Right ventricle myocardium inferior (tissue), 1 donor: ENCODE measurements at places on chromosomes 16 and 17.

- no peak for DNase-seq
Measured at GRCh38 chr17:15909481-15909991, 35.4 kb upstream of the ADORA2B start.

DNA sequence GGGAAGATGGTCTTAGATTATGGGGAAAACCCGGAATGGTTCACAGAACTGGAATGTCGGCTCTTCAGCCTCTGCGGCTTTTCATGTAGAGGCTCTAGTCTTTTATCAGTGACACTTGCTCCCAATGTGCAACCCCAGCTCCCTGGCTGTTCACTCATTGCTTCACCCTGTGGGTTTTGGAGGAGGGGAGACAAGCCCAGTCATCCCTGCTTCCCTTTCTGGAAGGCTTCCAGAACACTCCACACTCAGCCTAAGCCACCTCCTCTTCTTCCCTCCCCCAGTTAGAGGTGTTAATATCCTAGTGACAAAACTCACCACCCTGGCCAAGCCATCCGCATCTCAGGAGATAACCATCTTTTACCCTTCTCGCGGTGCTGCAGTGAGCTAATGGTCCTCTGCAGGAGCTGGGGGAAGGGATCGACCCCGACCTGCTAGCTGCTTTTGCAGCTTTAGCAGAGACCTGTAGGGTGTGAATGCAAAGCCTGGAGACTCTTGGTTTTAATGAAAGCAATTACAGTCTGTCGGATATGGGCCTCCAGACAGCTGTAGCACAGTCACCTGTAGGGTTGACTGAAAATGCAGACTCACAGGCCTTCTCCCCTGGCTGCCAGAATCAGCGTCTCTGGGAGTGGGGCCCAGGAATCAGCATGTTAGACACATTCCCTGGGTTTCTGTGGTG lies 24.3 kb upstream of the LASP1NB start:
- no peak for DNase-seq

DNA sequence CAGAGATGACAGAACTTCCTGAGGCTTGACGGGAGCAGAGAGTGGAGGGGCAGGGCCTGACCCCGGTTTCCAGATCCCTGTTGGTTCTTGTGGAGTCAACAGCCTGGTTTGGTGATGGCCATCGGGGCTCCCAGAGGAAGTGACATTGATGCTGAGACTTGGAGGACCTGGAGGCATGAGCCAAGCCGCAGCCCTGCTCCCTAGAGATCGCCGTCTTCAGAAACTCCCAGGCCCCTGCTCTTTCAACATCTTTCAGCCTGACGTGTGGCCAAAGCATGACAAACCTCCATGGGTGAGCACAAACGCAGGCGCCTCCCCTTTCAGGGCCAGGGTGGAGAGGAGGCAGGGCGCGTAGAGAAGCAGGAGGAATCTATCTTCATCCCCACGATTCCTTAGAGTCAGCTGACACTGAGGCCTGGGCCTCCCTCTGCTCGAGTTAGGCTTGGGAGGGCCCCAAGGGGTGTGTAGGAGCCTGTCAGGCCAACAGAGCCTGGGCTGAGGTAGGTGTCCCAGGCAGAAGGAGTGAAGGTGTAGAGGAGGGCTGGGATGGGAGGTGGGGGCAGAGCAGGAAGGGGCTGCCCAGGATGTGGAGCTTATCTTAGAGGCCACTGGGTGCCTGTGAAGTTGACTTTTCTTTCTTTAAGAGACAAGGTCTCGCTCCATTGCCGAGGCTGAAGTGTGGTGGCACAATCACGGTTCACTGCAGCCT lies 56.1 kb upstream of the MED9 start:
- DNase-seq: peak; percentile 92

- DNase-seq: peak; percentile 6
Measured at GRCh38 chr17:74539281-74539820, 6.6 kb downstream of the CD300C start.

DNA sequence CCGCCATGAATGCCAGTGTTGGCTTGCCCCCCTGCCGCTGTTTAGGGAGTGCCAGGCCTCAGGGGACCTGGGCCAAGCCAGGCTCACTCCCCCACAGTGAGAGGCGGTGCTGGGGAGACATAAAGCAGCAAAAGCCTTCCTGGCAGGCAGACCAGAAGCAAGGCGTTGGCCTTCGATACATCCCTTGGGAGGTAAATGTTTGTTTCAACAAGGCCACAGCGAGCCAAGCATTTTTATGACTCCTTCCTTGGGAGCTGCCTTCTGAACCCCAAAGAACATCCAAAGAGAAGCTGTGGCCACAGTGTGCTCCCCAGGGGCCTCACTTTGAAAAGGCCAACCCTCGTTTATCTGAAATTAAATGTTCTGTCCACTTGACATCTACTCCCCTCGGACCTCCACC lies 119.7 kb upstream of the CIBAR2 start:
- no peak for DNase-seq

DNA sequence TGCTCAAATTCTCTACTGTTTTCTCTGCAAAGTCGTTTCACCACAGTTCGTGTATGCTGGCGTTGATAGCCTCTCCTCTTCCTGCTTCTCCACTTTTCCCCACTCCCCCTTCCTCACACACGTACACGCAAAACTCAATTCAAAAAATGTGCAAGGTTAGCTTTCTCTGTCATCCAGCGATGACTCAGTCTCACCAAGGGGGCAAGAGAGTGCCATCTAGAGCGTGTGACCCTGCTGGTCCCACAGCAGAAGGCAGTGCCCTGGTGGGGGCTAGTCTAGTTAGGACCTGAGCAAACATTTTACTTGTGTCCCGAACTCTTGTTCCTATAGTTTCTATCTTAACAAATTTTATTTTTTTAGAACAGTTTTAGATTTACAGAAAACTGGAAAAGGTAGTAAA lies 121.2 kb upstream of the CHMP6 start:
- peak; percentile 7 for DNase-seq

GRCh38 chr17:75472119-75472518 lies 15.7 kb downstream of the TMEM94 start:
- DNase-seq: no peak

DNA sequence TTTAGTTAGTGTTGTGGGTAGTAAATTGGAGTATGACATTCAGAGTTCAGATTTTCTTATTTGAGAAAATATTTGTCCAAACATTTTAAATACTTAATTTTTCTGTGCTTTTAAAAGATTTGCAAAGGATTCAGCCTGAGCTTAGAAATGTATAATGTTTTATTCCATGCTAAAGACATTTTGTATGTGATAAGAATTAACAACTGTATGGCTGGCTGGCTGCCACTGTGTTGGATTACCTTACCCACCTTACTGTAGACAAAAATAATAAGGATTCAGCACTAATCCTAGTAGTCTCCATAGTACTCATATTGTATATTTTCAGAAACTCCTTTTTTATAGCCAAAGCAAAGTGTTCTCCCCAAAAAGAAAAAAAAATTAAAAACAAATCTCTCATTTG lies 74.8 kb downstream of the TANC2 start:
- DNase-seq: no peak

DNA sequence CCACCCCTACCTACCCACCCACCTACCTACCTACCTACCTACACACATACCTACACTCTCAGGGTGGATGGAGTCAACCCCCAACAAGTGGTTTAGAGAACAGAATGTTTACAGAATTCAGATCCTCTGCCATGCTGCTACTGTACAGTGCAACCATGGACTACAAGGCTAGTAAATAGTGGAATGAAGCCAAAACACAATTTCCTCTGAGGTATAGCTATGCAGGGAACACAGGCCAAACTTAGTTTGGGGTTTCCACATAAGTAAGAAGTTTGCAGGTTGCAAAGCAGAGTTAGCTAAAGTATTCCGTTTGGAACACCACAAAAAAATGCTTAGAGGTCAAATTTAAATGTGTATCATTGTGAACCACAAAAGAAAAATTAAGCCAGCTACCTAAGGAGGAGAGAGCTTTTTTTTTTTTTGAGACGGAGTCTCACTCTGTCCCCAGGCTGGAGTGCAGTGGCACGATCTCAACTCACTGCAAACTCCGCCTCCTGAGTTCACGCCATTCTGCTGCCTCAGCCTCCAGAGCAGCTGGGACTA lies 2.7 kb upstream of the AP1G1 start:
- DNase-seq: no peak

DNA sequence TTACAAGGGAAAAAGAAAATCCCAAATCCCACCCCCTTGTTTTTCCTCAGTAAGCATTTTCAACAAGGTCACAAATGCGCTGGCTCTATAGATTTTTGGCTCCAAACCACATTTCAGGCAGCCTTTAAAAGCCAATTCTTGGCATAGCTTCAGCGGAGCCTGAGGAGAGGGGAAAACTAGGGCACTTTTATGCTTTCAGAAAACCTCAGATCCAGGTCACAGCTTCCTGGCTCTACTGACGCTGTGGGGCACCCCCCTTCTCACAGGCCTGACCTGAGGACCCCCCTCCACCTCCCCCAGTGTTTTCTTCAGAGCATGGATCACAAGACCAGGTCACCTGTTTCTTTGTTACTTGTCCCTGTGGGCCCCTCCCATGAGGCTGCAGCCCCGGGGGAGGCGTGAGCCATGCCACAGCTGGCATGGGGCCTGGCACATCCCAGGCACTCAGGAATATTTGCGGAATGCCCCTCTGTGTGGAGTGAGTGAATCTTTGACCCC lies 30.1 kb upstream of the MTSS2 start:
- no peak for DNase-seq

GRCh38 chr17:7553356-7553755 lies 4.5 kb downstream of the TNFSF12 start:
- DNase-seq: no peak

GRCh38 chr16:88343271-88343791 lies 39.4 kb upstream of the ZNF469 start:
- DNase-seq: no peak

- no peak for DNase-seq
Measured at GRCh38 chr17:79630126-79630525, 19.3 kb upstream of the RBFOX3 start.

DNA sequence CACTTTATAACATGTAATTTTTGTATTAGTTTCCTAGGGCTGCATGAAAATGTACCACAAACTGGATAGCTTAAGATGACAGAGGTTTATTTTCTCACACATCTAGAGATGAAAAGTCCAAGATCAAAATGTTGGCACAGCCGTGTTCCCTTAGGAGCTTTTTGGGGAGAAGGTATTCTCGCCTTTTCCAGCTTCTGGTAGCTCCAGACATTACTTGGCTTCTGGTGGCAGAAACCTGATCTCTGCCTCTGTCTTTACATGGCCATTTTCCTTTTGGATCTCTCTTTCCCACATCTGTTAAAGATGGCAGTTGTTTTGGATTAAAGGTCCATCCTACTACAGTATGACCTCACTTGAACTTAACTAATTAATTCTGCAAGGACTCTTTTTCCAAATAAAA lies 885.7 kb upstream of the CDH8 start:
- no peak for DNase-seq

DNA sequence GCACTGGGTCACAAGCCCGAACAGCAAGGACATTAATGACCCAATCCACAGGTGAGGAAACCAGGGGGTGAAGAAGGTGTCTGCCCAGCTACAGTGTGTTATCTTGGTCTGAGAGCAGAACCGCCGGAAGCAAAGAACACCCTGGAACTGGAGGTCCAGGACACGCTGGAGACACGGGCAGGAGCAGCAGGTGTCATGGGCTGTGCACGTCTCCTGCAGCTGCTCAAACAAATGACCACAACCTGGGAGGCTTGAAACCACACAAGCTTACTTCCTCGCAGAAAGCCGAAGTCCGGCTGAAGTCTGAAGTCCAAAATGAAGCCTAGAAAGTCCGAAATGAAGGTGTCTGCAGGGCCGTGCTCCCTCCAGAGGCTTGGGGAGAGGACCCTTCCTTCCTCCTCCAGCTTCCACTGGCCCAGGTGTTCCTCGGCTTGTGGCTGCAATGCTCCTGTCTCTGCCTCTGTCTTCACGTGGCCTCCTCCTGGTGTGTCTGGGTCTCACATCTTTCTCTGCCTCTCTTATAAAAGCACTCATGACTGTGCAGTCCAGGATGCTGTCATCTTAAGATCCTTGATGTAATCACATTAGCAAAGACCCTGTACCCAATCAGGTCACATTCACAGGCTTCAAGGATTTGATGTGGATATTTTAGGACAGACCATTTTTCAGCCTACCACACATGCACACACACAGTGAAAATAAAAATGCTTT lies 351.2 kb downstream of the C16orf95 start:
- DNase-seq: no peak

DNA sequence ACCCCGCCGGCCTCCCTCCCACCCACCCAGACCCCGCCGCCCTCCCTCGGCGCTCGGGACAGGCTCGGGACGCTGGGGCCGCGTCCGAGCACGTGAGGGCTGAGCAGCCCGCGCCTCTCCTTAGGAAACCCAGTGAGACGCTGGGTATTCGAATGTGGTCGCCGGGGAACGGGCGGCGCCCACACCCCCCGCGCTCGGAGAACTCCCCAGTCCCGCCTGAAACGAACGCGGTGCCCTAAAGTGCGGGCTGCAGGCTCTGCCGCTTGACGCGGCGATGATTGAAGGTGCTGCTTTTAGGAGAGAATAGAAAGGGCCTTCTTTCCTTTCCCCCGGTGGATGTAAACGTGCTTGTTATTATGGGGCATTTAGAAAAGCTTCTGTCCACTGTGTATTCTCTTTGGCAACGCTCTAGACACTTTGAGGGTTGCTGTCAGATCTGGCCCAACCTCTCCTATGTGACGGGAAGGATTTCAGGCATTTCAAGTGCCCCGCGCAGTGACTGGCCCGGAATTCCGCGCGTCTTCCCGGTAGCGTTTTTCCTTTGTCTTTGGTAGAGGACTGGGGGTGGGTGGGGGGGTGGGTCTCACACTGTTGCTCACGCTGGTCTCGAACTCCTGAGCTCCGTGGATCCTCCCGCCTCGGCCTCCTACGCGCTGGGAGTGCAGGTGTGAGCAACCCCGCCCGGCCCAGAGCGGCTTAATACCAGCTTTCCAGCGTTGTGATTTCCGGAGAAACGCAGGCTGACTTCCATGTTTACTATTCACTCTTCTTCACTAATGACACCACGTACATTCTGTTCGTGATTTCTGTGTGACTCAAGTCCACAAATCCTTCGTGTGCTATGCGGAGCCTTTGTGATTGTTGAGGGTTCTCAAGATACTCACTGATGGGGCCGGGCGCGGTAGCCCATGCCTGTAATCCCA lies 21.8 kb upstream of the FOXK2 start:
- DNase-seq: peak; percentile 74
